Frontal cortex (tissue), 4 donors: ENCODE measurements at places on chromosomes 7 and 10.
A peak's percentile ranks its signal among the peaks of the same experiment; 100 is the strongest.

- DNase-seq: no peak
These were observed 631.5 kb upstream of the NRP1 start for GRCh38 chr10:33965795-33966581.

GRCh38 chr10:7121154-7121797 lies 289.6 kb downstream of the SFMBT2 start:
- peak; percentile 29 for DNase-seq

DNA sequence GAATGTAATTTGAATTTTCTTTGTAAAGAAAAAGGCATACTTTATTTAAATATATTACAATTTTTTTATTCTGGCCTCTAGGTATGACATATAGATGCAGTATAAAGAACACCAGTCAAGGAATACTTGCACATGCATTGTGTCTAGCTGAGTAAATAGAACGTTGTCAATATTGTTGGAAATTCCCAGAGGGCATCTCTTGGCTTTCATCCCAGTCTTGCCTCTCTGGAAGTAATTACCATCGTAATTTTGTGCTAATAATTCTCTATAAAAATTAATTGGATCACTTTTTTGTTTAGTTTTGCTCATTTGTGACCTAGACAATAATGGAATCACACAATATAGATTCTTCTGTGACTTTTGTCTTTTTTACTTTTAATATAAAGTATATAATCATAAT lies 1052.3 kb upstream of the CELF2 start:
- no peak for DNase-seq

DNA sequence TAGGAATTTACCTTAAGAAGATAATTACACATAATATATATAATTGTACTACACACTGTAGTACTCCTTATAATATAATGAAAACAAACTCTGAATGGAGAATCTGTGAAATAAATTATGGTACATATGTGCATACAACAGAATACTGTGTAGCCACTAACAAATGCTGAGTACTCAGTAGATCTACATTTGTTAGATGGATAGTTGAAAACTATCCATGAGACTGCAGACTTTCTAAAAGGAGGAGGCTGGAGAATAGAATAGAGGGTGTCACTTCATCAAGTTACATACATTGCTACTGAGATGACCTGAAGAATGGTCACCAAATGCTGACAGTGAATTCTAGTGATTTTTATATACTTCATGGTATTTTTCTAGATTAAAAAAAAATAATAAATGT lies 68.7 kb upstream of the OGDHL start:
- no peak for DNase-seq

- no peak for DNase-seq
These were observed 825.8 kb upstream of the POM121L12 start for GRCh38 chr7:52209614-52210013.

- DNase-seq: no peak
These were observed 60.0 kb downstream of the RAPGEF5 start for GRCh38 chr7:22296916-22297315.

- DNase-seq: peak; percentile 28
These were observed 551 bp downstream of the KCND2 start for GRCh38 chr7:120273476-120273975.
